NCI-H2029 treated with DMSO at 0.1 percent for 48 hours (cell line): ENCODE measurements at places on chromosomes 5 and 9.

- no peak for DNase-seq
Measured at GRCh38 chr9:112408275-112408674, 28.4 kb downstream of the HSDL2 start.

GRCh38 chr5:176731506-176732160, 78.7 kb upstream of the UNC5A start:
- no peak for DNase-seq

DNA sequence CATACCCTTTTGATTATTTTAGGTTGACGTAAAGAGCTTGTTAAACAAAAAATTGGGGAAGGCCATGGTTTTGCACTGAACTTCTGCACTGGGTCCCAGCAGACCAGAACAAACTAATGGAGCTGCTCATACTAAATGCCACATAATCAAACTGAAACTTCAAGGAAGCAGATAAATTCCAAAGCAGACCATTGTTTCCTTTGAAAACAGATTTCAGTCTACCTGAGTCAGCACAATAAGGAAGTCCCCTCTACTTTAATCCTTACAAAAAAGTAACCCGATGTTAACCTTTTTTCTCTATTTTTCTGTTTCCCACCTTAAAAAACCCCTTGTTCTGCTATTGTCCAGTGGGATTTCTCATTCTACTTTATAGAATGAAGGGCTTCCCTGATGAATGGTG, 39.2 kb downstream of the WDR36 start:
- no peak for DNase-seq

- DNase-seq = no peak
Measured at GRCh38 chr5:105735704-105736103, 1935.0 kb downstream of the EFNA5 start.

- DNase-seq = no peak
Measured at GRCh38 chr9:20981486-20981885, 50.0 kb downstream of the HACD4 start.

GRCh38 chr9:87872079-87872624, 10.5 kb upstream of the SPATA31E1 start:
- no peak for DNase-seq

- peak; percentile 26 for DNase-seq
Measured at GRCh38 chr5:54249210-54250028, 61.0 kb downstream of the ARL15 start.

GRCh38 chr9:19934301-19934871, 145.5 kb upstream of the SLC24A2 start:
- no peak for DNase-seq

DNA sequence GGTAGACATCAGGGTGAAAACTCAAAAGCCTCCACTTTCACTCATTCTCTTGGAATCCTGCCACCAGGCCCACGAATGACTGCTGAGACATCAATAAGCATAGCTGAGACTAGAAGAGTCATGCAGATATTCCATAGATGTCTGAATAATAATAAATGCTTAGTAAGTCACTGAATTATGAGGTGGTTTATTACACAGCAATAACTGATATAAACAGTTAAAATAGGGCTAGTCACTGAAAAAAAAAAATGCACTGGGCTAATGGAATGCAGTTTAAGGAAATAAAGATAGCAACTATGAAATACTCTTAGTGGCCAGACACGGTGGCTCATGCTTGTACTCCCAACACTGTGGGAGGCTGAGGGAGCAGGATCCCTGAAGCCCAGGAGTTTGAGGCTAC, 262.8 kb upstream of the CDH6 start:
- no peak for DNase-seq

GRCh38 chr9:27367175-27367798, 70.3 kb upstream of the EQTN start:
- no peak for DNase-seq

GRCh38 chr5:83368319-83368718, 103.2 kb upstream of the VCAN start:
- no peak for DNase-seq

- DNase-seq = no peak
Measured at GRCh38 chr9:131299346-131299960, 9.9 kb downstream of the PLPP7 start.

DNA sequence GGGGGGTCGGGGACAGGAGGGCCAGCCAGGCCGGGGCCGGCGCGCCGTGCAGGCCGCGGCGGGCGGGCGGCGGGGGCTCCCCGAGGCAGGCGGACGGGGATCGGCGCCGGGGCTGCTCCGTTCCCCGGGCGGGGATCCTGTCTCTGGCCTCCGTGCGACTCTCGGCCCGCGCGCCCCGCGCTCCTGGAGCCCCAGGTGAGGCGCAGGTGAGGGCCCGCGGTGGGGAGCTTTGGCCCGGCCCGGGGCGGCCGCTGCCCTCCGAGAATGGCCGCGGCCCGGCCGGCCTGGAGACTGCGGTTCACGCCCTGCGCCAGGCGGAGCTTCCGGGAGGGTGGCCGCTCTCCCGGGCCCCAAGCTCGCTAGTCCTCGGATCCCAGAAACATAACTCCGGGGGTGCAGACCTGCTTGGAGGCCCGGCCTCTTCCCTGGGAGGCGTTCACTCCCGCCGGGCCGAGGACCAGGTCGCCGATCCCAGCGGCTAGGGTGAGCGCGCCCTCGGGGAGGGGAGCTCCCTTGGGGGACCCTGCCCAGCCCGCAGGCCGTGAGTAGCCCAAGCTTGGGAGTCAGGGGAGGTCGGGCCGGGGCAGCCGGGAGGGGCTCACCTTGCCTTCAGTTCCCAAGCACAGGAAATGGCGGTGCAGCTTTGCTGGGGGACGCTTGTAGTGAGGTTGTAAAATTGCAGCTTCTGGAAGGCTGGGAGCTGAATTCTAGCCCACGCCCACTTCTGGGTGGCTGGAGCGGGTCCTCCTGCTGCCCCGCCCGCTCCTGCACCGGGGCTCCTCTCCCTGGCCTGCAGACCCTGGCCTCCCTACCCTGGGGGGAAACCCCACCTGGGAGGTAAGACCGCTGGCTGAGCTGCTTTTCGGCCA, 723 bp downstream of the PPP1R26 start:
- no peak for DNase-seq
